ENCODE measurements at places on chromosomes 12 and 14.

- DNase-seq = no peak
Observed at GRCh38 chr14:26729851-26730250, 132.0 kb upstream of the NOVA1 start.

GRCh38 chr12:111439657-111440151, 34.0 kb downstream of the SH2B3 start:
- no peak for DNase-seq

GRCh38 chr14:49206828-49207227, 379.4 kb downstream of the RPS29 start:
- no peak for DNase-seq

GRCh38 chr14:20624495-20625070, 16.9 kb downstream of the OR6S1 start:
- no peak for DNase-seq

DNA sequence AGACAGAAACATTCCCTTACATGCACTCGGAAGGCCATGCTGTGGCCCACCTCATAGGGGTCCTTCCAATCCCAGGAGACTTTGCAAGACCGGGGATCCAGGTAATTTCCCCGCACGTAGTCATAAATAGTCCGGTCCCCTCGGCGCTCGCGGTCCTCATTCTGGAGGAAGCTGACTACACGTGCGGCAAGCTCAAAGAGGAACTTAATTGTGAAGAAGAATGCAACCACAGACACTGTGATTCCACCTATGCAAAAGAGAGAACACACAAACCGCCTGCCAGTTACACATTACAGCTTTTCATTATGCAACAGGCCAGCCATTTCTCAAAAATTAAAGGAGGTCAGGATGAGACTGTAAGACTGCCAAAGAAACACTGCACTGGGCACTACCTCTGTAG, 28.4 kb downstream of the AREL1 start:
- DNase-seq = no peak

DNA sequence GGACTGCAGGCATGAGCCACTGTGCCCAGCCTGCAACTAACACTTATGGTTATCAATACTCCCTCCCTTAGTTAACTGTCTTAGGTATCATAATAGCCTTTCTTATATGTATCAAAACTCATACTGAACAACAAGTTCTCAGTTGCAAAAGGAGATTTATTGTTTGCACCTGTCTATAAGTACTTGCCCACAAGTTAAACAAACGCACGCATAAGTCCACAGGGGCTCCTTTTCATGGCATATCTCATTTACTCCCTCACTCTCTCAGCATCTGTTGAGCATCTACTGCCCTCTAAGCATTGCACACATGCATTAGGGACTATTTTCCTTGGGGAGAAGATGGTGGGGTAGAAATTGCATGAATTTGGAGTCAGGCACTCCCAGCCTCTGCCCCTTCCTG, 46.7 kb upstream of the CORO1C start:
- DNase-seq = no peak

GRCh38 chr14:103061482-103061976, 4.2 kb upstream of the CDC42BPB start:
- no peak for DNase-seq

- DNase-seq = no peak
Observed at GRCh38 chr12:121423682-121424623, 24.0 kb downstream of the RNF34 start.

DNA sequence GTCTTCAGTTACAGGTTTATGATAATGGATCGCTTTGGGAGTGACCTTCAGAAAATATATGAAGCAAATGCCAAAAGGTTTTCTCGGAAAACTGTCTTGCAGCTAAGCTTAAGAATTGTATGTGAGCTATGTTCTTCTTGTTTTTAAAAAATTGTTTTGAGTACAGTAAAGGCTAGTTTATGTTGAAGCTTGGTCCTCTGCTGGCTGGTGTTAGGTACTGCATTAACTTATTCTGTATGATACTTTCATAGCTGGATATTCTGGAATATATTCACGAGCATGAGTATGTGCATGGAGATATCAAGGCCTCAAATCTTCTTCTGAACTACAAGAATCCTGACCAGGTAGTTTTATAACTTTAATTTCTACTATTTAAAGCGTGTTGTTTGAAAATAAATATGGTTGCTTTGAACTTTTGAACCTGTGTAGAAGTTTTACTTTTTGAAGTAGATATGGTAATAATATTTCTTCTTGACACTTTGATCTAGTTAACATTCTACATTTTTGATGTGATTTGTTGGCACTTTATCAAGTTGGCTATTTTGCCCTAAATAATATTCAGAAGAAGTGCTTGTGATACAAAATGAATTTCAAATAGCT, 55.7 kb downstream of the VRK1 start:
- peak; percentile 36 for DNase-seq

DNA sequence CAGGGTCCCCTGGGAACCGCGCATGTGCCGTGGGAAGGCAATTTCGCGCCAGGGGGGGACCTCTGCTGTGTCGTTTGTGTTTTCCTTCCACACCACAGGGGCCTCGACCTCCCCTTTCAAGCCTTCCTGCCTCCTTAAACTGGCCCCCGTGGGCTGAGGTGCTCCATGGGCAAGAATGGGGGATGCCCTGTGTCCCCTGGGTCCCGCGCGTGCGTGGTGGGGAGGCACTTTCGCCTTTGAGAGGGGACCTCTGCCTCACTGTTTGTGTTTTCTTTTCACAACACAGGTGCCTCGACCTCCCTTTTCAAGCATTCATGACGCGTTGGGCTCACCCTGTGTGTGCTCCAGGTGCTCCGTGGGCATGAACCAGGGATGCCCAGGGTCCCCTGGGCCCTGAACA, 348.8 kb downstream of the ALG10 start:
- DNase-seq = no peak

DNA sequence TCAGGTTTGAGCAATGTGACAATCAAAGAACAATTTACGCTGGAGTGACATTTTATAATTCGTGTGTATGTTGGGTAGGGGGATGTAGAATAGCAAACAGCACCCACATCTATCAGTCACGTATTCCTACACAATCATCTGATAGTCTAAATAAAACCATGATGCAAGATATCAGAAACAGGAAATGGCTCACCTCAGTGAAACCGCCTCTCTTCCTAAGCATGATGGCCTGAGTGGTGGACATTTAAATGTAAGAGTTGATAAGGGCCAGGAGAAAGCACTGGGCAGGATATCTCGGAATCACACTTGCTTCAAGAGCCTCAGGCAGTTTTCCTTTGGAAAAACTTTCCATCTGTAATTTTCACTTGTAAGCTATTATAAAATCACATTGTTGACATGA, 128.2 kb downstream of the GRIP1 start:
- DNase-seq = no peak

- no peak for DNase-seq
Observed at GRCh38 chr12:5073853-5074252, 30.2 kb downstream of the KCNA5 start.

- no peak for DNase-seq
Observed at GRCh38 chr12:66268562-66268961, 33.7 kb upstream of the HELB start.

GRCh38 chr12:130449291-130449690, 111.6 kb downstream of the PIWIL1 start:
- DNase-seq = no peak

- DNase-seq = no peak
Observed at GRCh38 chr12:123945287-123946151, 27.1 kb downstream of the CCDC92 start.

DNA sequence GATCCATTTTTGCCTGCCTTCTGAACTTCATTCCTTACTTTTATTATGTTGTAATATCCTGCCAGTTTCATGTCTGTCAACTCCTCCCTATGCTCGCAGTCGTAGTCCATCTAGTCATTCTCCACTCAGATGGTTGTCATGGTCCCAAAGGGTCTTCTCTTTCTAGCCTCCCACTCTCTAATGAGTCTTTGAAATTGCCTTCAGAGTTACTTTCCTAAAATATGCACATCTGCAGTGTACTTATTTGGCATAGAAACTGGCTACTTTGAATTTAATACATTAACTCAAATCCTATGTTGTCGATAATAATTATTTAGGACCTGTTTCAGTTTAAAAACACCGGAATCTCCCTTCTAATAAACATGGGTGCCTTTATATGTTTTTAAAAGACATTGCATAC, 101.0 kb downstream of the PDE3A start:
- no peak for DNase-seq

DNA sequence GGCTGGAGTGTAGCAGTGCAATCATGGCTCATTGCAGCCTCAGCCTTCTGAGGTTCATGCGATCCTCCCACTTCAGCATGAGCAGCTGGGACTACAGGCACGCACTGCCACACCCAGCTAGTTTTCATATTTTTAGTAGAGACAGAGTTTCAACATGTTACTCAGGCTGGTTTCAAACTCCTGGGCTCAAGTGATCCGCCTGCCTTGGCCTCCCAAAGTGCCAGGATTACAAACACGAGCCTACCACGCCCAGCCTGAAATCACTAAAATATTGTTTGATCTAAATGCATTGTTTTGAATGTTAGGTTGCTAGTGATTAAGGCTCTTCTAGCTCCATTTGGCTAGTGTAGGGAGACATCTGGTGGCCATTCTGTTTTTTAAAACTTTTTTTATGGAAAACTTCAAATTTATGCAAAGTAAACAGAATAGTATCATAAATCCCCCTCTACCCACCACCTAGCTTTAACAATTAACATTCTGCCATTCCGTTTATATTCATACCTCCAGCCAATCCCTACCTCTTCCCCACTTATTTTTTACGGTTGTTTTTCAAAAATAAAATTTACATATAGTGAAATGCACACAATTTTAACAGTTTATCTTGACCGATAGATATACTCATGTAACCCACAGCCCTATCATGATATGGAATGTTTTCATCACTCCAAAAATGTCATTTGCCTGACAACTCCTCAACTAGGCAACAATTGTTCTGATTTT, 37.8 kb downstream of the MYO1H start:
- no peak for DNase-seq

DNA sequence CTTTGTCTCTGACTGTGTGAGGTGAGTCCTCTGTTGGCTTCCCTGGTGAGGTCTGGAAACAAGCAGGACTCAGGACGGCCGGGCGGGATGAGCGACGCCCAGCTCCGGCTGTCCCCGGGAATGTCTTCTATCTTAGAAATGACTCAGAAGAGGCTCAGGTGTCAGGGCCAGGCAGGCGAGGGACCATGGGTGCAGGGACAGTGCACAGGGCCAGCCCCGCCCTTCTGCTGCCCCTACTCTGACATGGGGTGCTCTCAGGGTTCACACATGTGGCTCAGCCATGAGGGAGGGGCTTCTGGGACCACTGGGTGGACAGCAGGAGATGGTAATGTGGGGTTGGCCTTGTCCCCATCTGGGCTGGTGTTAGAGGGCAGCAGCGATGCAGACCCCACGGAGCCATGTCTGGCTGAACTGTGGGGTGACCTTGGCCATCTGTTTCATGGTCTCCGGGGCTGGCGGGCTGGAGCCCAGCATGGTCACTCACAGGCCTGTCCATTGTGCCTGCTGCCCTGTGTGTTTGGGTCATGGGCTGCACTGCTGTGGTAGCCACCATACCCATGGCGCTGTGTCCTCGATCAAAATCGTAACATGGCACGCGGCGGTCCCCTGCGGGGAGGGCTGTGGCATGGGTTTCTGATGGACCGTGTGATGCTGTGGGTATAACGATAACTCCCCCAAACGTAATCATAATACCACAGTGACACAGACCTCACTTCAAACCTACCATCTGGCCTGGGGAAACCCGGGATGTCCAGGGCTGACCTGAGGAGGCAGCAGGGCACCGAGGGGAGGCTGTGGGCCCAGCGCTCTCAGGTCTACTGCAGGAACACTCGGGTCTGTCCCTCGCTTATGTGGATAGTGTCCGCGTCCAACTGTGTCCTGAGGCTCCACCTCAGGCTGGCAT, 368.8 kb downstream of the TMEM121 start:
- DNase-seq = no peak

- no peak for DNase-seq
Observed at GRCh38 chr12:11240348-11240930, 29.1 kb downstream of the PRB3 start.

DNA sequence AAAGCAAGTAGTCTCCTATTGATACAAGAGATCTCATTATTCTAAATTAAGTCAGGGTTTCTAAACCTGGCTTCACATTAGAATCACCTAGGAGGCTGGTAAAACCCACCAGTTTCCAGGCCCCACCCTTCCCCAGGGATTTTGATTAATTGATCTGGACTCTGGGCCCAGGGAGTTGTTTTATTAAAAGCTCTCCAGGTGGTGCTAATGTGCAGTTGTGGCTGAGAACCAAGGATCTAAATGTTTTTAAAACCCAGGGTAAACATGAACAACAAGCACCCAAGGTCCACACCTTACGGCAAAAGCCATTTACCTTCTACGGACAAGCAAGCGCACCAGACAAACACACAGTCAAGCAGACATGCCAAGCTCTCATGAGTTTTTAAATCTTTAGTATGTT, 73.9 kb downstream of the SLC2A13 start:
- no peak for DNase-seq

DNA sequence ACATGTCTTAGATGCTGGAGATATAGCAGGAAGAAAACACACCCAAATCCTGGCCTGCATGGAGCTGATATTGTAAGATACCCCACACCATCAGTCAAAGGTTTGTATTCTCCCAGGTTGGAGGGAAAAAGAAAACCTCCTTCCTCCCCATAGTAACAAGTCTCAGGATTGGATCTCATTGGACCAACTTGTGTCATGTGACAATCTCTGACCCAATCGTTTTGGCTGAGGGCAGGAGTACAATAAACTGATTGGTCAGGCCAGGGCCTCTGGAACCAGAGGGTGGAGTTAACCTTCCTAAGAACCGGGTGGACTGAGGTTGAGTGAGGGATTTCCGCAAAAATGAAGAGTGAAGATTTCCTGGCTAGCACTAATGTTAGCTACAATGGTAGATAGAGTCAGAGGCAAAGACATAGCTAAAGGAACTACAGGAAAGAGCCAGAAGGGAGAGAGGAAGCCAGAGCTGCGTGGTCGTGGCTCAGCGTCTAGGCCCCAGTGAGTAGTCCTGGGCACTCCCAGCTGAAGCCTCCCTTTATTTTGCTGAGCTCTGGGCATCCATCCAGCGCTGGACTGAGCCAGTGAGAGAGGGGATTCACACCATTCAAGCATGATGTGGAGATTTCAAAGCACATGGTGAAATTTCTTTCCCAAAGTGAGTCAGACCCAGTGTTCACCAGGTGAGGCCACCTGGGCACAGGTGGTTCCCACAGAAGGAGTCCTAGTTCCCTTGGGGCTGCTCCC, 219.9 kb downstream of the AACS start:
- DNase-seq = no peak

DNA sequence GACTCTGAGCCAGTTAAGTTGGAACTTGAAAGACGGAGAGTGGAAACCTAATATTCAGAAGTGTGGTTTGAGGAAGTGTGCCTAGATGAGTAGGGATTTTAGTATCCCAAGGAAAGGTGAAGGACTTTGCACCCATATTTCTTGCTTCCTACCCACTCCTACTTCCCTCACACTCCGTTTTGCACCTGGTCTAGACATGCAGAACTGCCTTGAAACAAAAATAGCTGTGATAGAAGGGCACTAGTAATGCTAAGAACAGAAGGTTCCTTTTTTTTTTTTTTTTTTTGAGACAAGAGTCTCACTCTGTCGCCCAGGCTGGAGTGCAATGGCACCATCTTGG, 732 bp upstream of the ARF3 start:
- no peak for DNase-seq

Data from hematopoietic multipotent progenitor cell treated with erythropoietin and hydrocortisone succinate and interleukin-3 and kit ligand, for 17 days (in vitro differentiated cells).